ENCODE measurements at places on chromosomes 5 and 9. TPM values are rescaled to one million over a fixed set of nuclear protein-coding genes. Genes with fewer than 3 reads are reported as not detected.

DNA sequence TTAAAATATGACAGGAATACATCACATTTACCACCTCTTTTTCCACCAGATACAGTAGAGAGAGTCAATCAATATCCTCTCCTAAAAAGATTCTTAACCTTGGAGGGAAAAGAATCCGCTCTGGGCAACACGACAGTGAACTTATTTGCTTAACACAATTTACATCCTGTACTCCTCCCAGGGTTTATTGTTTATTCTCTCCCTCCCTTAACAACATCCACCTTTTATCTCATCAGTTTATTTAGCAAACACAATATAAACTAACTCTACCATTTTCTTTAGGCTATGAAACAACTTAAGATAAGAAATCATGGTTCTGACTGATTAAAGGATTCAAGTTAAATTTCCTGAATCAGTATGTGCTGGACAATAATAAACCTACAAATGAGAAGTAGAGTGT, 50.9 kb downstream of the CERT1 start:
- DNase-seq = no peak

- DNase-seq = no peak
Observed at GRCh38 chr5:131983244-131983771, 28.1 kb downstream of the ACSL6 start.

GRCh38 chr9:11726659-11727058, 966.5 kb upstream of the TYRP1 start:
- DNase-seq = no peak

The GDF9 gene
- not detected for total RNA-seq

The STKLD1 gene
- total RNA-seq = not detected

The FBLL1 gene
- total RNA-seq = not detected
